ENCODE measurements at places on chromosomes 3 and 15.

DNA sequence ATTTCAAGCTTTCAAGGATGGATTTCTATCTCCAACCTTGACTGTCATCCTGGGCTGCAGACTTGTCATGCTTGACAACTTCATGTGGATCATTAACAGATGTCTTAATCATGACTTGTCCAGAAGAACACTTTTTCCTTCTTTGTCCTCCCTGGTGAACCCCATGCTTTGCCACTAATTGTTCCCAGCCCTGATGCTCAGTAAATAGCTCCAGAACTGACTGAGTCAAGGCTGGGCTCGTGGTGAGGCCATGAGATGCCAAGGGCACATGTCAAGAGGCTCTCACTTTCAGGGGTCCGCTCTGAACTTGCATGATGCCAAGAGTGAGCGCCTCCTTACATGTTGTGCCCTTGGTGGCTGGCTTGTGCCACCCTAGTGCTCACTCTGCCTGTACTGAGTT, 48.9 kb upstream of the KY start:
- no peak for DNase-seq

GRCh38 chr3:32706348-32707025, 21.5 kb downstream of the CNOT10 start:
- DNase-seq: no peak

DNA sequence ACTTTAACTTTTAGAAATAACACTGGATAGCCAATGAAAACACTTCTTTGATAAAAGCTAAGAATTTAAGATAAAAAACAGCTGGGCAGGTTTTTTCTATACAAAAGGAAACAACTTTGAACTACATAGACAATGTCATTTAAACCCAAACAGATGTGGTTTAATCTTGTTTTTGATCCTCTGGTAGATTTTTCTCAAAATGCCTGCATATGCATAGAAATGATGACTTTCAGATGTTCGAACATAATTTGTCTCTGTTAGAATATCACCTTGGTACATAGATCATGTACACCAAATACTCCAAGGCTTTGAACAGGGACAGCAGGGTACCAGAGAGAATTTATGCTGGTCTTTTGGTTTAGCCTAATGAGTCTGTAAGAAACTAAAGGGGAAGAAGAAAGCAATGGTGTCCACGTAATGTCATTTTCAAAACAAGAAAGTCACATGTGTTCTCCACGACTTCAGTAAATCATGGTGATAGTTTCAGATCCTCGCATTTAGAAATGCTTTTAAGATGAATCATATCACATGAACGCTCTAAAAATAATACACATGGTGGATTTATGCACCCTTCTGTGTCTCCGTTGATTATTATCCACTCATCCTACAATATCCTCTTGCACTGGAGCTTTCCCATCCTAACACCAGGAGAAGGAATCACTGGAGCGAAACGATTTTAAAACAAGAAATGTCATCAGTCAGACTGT, 160.1 kb upstream of the PDZRN3 start:
- DNase-seq: no peak

DNA sequence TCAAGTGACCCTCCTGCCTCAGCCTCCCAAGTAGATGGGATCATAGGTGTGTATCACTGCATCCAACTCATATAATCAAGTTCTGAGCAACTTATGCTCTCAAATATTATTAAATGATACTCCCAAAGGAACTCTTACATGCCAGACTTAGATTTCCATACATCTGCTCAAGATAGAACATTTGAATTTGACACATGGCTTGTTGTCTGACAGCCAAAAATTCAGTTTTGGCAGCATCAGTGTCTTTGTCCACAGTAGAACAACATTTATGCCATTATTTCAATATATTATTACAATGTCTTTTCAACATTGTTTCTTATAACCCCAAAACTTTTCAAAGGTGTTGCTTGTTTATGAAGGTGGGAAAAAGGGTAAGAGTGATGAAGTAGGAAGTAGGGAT, 116.2 kb downstream of the SUCNR1 start:
- no peak for DNase-seq

DNA sequence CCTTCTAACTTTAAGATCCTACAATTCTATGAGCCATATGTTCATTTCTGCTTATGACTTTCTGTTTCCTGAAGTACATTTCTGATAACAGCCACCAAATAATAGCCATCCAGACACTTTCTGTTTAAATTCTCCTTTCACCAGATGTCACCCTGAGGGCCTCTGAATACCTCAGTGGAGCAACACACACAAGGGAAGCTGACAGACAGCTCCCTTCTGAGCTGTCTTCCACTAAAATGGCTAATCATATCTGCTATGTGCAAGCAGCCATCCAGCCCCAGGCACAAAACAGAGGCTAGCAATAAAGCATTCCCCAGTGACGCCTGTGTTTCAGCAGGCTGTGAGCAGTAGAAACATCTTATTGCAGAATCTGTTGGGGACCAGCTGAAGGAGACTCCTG, 666.6 kb upstream of the UBE2E2 start:
- DNase-seq: no peak

- no peak for DNase-seq
Observed at GRCh38 chr3:94967196-94967595, 904.3 kb downstream of the NSUN3 start.

- no peak for DNase-seq
Observed at GRCh38 chr3:12679468-12679867, 15.6 kb upstream of the RAF1 start.

GRCh38 chr3:50459785-50460184, 43.6 kb downstream of the CACNA2D2 start:
- no peak for DNase-seq

GRCh38 chr3:65508750-65509422, 529.8 kb downstream of the MAGI1 start:
- DNase-seq: no peak

DNA sequence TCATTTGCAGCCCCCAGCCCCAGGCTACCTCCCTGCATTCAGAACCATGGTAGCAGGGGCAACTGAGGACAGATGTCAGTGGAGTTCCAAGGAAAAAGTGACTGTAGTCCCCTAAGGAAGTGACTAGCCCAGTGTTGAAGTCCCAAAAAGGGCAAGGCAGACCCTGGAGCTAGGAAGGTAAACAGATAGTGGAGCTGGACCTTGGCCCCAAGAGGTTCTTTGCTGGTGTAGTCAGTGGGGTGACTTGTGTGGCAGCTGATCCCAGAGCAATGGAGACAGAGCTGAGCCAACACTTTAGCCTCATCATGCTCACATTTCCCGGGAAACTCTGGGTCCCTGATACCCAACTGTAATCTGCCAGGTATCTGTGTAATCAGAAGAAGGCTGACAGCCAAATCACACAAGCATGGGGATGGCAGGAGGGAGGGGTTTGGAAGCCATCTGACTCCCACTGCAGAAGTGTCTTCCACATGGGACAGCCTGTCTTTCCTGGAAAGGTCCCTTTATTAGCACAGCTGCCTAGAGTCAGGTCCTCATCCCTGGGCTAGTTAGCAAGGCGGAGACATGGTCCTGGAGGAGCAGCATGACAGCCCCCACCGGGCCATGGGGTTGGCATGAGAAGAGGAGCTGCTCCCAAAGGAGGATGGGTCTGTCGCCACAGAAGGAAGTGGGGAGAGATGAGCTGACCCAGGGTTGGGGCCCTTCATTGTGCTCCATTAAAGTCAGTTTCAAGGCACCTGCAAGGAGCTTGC, 39.8 kb downstream of the PXYLP1 start:
- no peak for DNase-seq

DNA sequence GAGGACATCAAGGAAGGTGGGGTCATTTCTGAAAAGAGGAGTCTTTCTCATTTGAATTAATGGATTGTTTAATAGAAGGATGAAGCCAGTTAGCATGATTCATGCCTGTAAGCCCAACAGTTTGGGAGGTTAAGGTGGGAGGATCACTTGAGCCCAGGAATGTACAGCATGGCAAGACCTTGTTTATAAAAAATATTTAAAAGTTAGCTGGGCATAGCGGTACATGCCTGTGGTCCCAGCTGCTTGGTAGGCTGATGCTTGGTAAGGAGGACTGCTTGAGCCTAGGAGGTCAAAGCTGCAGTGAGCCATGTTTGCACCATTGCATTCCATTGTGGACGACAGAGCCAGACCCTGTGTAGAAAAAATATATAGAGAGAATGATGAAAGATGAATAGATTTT, 165.5 kb downstream of the ALCAM start:
- no peak for DNase-seq

GRCh38 chr15:85929786-85930185, 135.1 kb upstream of the KLHL25 start:
- DNase-seq: no peak

- no peak for DNase-seq
Observed at GRCh38 chr3:141262308-141262705, 30.7 kb downstream of the PXYLP1 start.

- no peak for DNase-seq
Observed at GRCh38 chr3:86618706-86619105, 372.2 kb downstream of the VGLL3 start.

DNA sequence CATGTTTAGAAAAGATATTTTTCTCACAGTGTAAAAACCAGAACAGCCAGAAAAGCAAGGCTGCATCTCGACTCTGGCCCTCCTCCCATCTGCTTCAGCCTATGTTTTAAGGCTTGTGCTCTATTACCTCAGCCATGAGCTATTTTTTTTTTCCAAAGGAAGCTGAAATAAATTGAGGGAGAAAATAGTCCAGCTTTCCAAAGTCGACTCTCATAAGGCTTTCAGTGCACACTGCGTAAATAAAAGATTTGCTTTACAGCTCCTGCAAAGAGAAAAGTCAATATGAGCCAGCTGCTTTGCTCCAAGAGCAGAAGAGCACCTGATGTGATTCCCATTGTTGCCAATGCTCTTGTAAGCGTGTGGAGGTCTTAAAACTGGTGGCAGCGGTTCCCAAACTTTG, 26.7 kb downstream of the SCG3 start:
- DNase-seq: no peak

DNA sequence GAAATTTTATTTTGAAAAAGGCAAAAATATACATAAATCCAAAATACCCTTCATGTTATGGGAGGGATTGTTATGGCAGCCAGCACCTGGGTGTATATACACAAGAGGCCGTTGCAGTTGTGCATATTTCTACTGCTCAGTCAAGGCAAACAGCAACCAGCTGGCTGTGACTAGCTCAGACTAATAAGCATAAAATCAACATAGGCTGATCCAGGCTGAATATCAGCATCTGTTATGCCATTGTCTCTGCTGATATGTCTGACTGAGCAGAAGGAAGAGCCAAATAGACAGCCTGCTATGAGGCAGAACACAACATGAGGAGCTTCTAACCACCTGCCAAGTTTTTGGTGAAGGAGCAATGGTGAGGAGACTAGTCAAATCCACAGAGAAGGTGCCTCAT, 457.5 kb upstream of the ALCAM start:
- no peak for DNase-seq

DNA sequence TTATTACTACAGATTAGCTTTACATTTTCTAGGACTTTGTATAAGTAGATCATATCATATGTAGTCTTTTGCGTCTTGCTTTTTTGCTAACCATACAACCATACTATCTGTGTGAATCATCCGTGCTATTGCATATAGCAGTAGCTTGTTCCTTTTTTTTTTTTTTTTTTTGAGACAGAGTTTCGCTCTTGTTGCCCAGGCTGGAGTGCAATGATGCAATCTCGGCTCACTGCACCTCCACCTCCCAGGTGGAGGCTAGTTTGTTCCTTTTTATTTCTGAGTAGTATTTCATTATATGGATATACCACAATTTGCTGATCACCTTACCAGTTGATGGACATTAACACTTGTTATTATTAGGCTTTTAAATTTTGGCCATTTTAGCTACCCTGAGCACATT, 54.5 kb upstream of the TBL1XR1 start:
- no peak for DNase-seq

GRCh38 chr3:8237893-8238292, 263.7 kb upstream of the LMCD1 start:
- no peak for DNase-seq

DNA sequence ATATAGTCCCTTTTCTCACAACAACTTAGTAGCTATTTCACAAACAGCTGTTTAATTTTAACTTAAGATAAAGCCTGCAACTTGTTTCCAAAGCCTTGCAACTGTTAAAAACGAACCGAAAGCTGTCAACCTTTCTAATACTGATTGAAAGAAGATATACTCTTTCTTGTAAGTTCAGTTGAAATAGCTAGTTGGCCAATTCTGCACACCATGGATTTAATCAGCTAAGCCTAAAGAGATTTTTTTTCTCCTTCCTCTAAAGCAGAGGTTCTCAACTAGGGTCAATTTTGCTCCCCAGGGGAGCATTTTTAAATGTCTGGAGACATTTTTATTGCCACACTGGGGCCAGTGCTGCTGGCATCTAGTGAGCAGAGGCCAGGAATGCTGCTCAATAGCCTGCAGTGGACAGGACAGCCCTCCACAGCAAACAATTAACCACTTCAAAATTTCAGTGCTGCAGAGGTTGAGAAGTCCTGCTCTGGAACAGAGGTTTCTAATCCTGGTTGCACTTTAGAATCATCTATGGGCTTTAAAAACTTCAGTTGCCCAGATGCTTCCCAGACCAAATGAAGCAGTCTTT, 26.2 kb downstream of the MINDY4B start:
- DNase-seq: no peak

GRCh38 chr15:85974348-85974705, 105.3 kb upstream of the AGBL1 start:
- DNase-seq: no peak

GRCh38 chr3:38232701-38233100, 32.9 kb upstream of the SLC22A13 start:
- DNase-seq: no peak

GRCh38 chr3:187044206-187044605, 95.1 kb downstream of the RPL39L start:
- DNase-seq: no peak

DNA sequence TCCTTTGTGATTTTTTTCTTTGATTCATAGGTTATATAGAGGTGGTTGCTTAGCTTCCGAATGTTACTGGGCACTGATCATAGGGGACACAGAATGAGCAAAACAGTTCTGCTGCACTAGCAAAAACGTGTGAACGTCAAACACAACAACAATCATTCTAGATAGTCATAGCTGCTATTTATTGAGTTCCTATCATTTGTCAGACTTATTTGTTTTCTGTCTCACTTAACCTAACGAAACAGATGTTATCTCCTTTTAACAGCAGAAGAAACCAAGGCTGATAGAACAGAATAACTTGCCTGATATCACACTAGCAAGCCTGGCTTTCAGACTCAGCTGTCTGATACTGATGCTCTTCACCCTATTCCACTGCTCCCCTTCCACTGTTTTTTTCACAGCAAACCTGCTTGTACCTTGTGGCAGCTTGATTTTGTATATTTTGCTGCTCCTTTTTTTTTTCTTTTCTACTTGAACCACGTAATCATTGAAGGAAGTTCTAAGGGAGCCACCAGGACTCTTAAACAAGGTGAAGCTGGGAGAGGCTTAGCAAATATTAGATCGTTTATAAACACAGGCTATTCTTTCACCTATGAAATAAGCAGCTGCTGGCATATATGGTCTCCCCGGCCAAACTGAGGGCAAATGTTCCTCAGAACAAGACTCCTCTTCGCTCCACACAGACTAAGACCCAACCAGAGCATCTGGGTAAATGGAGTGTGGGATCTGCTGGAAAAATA, 78.8 kb downstream of the MCF2L2 start:
- peak; percentile 1 for DNase-seq
